A549 treated with RU486 at 1 μM for 4 hours (cell line): ENCODE measurements at places on chromosomes 7 and 10. TPM values are rescaled to one million over a fixed set of nuclear protein-coding genes. Genes with fewer than 3 reads are reported as not detected.

The CNNM2 gene
- 4.7 to 6.7 TPM (median 5.8 TPM) in 5 replicates for total RNA-seq

The HKDC1 gene
- total RNA-seq: 15.2 to 21.3 TPM (median 17.1 TPM) in 5 replicates

The AGAP6 gene
- 7.3 to 9.7 TPM (median 9.0 TPM) in 5 replicates for total RNA-seq

The GJD4 gene
- 0.09 TPM in 1 of 5 replicates, not detected in the others for total RNA-seq
